Right ventricle myocardium superior (tissue), 1 donor: ENCODE measurements at places on chromosomes 3 and 15. TPM values are rescaled to one million over a fixed set of nuclear protein-coding genes. Genes with fewer than 3 reads are reported as not detected.
A peak's percentile ranks its signal among the peaks of the same experiment; 100 is the strongest.

DNA sequence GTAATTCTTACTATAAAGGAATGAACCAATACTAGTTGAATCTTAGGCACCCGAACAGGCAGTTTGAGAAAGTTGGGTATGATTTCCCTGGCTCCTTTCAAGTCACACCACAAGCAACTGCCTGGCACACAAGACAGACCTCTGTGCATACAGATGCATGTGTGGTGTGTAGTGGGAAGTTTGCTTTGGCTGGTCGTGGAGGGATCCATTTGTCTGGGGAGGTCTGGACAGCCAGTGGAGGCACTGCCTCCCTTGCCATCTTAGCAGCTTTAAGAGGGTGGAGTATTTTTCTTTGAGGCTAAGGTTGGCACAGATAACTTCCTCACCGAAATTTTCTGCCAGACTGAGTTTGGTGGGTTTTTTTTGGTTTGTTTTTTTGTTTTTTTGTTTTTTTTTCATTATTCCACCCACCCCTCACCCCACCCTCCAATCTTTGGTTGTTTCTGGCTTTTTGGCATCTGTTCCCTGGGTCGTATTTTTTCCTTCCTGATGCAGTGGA lies 97.1 kb downstream of the TMEM212 start:
- no peak for DNase-seq

Gene BFSP2
- not detected for total RNA-seq

GRCh38 chr3:194877291-194878119 lies 191.8 kb downstream of the FAM43A start:
- no peak for DNase-seq

DNA sequence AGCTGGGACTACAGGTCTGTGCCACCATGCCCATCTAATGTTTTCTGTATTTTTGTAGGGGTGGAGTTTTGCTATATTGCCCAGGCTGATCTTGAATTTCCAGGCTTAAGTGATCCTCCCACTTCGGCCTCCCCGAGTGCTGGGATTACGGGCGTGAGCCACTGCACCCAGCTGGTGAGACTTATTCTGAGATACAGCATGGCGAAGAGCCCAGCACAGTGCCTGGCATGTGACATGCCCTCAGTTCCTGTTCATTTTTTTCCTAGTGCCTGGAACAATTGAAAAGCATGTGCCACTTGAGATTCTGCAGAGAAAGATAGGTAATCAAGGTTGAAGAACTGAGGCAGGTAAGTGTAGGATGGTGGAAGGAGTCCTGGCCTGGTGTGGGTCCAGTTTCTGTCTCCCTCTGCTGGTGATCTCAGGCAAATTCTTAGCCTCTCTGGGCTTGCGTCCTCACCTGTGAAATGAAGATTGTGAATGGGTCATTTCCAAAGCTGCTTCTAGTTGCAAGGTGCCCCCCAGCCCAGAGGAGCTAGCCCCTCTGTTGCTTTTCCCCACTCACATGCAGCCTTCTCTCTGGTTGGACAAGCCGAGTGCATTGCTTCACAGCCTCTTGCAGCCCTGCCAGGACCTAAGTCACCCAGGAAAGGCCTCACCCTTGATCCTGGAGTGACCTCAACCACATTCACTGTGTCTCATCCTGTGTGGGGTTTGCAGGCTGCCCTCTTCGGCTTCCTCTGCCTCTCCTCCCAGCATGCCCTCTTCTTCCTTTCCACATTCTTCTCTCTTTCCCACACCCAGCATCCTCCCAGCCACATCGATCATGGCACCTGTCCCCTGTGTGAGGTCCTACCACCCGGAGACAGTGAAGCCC lies 4.3 kb upstream of the RHCG start:
- no peak for DNase-seq

DNA sequence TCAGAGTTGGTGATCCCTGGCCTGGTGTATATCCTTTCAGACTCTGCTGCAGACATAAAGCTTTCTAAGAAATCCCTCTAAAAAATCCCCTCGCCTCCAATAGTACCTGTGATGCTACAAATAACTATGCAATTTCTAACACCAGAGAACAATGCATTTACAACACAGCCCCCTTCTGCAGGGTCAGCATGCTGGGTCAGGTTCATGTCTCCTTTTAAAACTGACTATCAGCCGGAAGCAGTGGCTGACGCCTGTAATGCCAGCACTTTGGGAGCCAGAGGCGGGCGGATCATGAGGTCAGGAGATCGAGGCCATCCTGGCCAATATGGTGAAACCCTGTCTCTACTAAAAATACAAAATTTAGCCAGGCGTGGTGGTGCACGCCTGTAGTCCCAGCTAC lies 77.0 kb upstream of the SPATA12 start:
- no peak for DNase-seq

GRCh38 chr3:194852831-194853508 lies 167.3 kb downstream of the FAM43A start:
- no peak for DNase-seq

Gene FRMD4B
- 16.8 TPM for total RNA-seq

DNA sequence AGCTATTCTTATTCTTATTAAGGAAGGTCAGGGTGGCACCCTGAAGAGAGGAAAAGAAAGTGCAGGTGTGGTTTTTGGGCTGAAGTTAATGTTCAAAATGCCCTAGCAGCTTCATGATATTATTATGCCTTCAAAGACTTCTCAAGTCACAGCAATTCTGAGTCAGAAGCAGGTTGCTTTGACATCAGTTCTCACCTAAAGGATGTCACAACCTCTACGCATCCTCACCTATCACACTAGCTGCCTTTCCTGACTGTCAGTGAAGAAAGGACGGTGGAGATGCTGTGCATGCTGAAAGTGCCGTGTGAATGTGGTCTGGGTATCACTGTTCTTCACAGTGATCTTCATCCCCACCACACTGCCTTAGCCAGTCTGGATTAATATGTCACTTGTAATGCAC lies 49.6 kb downstream of the NPTN start:
- DNase-seq: no peak

Gene VIPR1
- 3.4 TPM for total RNA-seq

GRCh38 chr15:69126054-69126469 lies 34.4 kb upstream of the GLCE start:
- no peak for DNase-seq

- DNase-seq: peak; percentile 53
These were observed 73.4 kb upstream of the HACD2 start for GRCh38 chr3:123658118-123658851.
